Activated T-helper 2 cell treated with anti-CD3 and anti-CD28 coated beads, Interferon-gamma antibody, Interleukin-2, Interleukin-4, amounts not matched to agents 10 μg/mL and 5 μg/mL and 100 μg/mL, durations not matched to agents 14 hours and 24 hours and 36 hours (primary cell): ENCODE measurements at places on chromosomes 12 and 14. TPM values are rescaled to one million over a fixed set of nuclear protein-coding genes. Genes with fewer than 3 reads are reported as not detected.

GRCh38 chr12:52581481-52581880 lies 7.8 kb upstream of the KRT74 start:
- no peak overlapping the region for H3K4me3 ChIP-seq
- H3K27me3 ChIP-seq = peaks cover 14% of the 10 kb centered on the region
- no peak for DNase-seq
- H3K36me3 ChIP-seq = no peaks in the 10 kb centered on the region

DNA sequence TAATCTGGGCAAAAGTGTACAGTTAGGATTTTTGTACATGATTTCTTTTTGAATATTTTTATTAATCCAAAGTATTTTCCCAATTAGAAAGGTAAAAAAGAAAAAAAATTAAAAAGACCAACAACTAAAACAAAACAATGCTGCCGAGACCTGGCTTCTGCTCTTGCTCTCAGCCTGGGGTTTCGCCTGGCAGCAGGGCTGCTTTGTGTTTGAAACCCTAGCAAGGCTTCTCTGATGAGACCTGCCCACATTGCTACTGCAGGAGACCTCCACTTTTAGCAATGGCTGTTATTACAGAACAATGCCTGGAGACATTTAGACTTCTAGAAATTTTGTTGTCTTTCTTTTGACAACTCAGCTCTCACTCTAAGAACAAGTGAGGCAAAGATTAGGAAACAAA lies 1153.0 kb upstream of the TMEM132C start:
- H3K4me1 ChIP-seq = no peaks in the 10 kb centered on the region
- DNase-seq = no peak
- H3K4me3 ChIP-seq = no peak overlapping the region
- H3K36me3 ChIP-seq = no peaks in the 10 kb centered on the region
- H3K27ac ChIP-seq = no peak overlapping the region
- H3K27me3 ChIP-seq = no peaks in the 10 kb centered on the region

GRCh38 chr14:85537526-85537925 lies 7.6 kb downstream of the FLRT2 start:
- H3K27me3 ChIP-seq = peaks cover 28% of the 10 kb centered on the region
- DNase-seq = no peak
- no peak overlapping the region for H3K27ac ChIP-seq
- H3K36me3 ChIP-seq = no peaks in the 10 kb centered on the region
- H3K4me1 ChIP-seq = no peaks in the 10 kb centered on the region
- H3K4me3 ChIP-seq = no peak overlapping the region

- H3K4me3 ChIP-seq = no peak overlapping the region
- no peaks in the 10 kb centered on the region for H3K27me3 ChIP-seq
- peaks cover 4% of the 10 kb centered on the region for H3K36me3 ChIP-seq
- no peak for DNase-seq
Measured at GRCh38 chr12:39427360-39427808, 15.5 kb downstream of the KIF21A start.

The RFLNA gene
- not detected in 2 replicates for total RNA-seq

DNA sequence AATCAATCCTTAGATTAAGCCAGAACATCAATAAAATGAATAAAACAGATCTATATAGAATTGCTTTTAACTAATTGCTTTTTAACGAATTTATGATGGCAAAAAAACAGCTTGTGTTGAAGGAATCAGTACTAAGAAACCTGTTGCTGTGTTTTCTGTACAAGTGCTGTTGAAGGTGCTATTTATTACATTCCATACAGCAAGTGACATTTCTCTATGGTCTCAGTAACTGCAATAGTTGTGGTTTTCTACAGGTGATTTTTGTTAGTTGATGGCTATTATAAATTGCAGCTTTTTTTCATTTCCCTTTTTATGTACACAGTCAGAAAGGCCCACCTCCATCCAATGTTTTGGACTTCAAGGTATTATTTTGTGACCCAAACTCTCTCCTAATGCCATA lies 56.6 kb downstream of the SLC2A13 start:
- no peaks in the 10 kb centered on the region for H3K27me3 ChIP-seq
- H3K4me1 ChIP-seq = no peaks in the 10 kb centered on the region
- H3K36me3 ChIP-seq = no peaks in the 10 kb centered on the region
- no peak overlapping the region for H3K4me3 ChIP-seq
- H3K27ac ChIP-seq = no peak overlapping the region

DNA sequence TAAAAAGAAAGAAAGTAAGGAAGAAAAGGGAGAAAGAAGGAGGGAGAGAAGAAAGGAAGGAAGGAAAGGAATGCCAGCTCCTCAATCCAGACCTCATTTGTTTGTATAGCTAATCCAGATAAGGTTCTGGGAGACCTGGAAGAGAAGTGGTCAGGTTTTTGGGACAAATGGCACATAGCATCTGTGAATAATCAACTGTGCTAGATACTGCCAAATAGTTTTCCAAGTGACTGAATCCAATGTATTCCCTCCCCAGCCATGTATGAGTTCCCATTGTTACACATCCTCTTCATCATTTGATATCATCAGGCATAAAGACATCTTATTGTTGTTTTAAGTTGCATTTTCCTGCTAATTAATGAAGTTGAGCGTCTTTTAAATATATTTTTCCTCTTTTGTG lies 18.6 kb upstream of the PTGR2 start:
- H3K27me3 ChIP-seq = no peaks in the 10 kb centered on the region
- peaks cover 20% of the 10 kb centered on the region for H3K4me1 ChIP-seq
- no peak for DNase-seq
- no peaks in the 10 kb centered on the region for H3K36me3 ChIP-seq
- H3K27ac ChIP-seq = no peak overlapping the region
- H3K4me3 ChIP-seq = no peak overlapping the region

- no peak for DNase-seq
- H3K4me1 ChIP-seq = no peaks in the 10 kb centered on the region
- no peaks in the 10 kb centered on the region for H3K27me3 ChIP-seq
- no peak overlapping the region for H3K27ac ChIP-seq
- H3K4me3 ChIP-seq = no peak overlapping the region
- H3K36me3 ChIP-seq = no peaks in the 10 kb centered on the region
Measured at GRCh38 chr12:99389751-99390150, 257.8 kb upstream of the GARIN6 start.

GRCh38 chr12:45184147-45184963 lies 31.5 kb upstream of the ANO6 start:
- H3K36me3 ChIP-seq = no peaks in the 10 kb centered on the region
- no peak for DNase-seq
- H3K27ac ChIP-seq = no peak overlapping the region
- H3K27me3 ChIP-seq = no peaks in the 10 kb centered on the region
- H3K4me1 ChIP-seq = peaks cover 3% of the 10 kb centered on the region

The GYS2 gene
- total RNA-seq = 0.07 and 0.14 TPM in 2 replicates

The MMP17 gene
- 0.25 and 0.62 TPM in 2 replicates for total RNA-seq

GRCh38 chr12:14923944-14924343 lies 14.4 kb downstream of the ERP27 start:
- no peak overlapping the region for H3K27ac ChIP-seq
- H3K4me3 ChIP-seq = no peak overlapping the region
- H3K4me1 ChIP-seq = peaks cover 19% of the 10 kb centered on the region
- H3K27me3 ChIP-seq = no peaks in the 10 kb centered on the region
- no peak for DNase-seq

DNA sequence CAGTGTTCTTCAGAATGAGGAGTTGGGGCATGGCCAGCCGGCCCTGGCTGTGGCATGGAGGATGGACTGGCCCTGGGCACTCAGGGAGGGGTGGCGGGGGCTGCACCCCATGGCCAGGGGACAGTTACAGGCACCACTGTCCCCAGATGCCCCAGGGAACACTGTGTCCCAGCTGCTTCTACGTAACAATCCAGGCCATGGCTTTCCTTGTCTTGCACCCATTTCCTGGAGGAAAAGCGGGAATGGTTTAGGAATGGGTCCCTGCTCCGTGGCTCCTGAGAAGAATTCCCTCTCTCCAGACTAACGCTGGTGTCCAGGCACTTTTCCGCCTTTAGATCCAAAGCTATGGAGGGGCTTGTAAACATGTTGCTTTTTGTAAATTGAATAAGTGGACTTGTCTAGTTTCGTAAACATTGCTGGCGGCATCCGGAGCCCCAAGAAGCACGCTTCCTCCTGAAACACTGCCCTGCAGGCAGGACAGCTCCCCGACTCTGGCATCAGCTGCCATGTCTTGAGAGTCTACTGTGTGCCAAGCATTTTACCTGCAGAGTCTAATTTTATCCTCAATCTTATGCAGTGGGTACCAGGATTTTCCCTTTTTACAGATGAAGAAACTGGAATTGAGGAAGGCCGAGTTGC lies 238.3 kb downstream of the SLC41A2 start:
- DNase-seq = no peak
- H3K4me1 ChIP-seq = peaks cover 41% of the 10 kb centered on the region
- peak overlapping the region; percentile 76 for H3K4me3 ChIP-seq
- H3K36me3 ChIP-seq = peaks cover 12% of the 10 kb centered on the region

GRCh38 chr12:113519464-113520307 lies 48.0 kb upstream of the LHX5 start:
- DNase-seq = no peak
- no peaks in the 10 kb centered on the region for H3K36me3 ChIP-seq
- H3K4me1 ChIP-seq = no peaks in the 10 kb centered on the region
- no peak overlapping the region for H3K4me3 ChIP-seq
- peaks cover 48% of the 10 kb centered on the region for H3K27me3 ChIP-seq
- H3K27ac ChIP-seq = no peak overlapping the region

GRCh38 chr12:118704527-118705241 lies 276.7 kb upstream of the SRRM4 start:
- H3K36me3 ChIP-seq = no peaks in the 10 kb centered on the region
- H3K4me3 ChIP-seq = no peak overlapping the region
- no peaks in the 10 kb centered on the region for H3K27me3 ChIP-seq

DNA sequence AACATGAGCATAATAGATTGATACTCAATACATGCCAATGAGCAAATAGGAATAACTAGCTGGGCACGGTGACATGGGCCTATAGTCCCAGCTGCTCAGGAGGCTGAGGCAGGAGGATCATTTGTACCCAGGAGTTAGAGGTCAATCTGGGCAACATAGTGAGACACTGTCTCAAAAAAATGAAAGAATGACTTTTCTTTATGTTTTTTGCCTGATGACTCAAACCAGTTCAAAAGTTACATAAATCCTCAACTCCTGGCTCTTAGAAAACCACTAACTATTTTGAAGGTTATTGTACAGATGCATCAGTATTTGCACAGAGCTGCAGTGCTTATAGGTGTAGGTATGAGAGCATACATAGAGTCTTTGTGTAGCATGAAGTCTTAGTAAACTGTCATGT lies 219.2 kb upstream of the RGS6 start:
- H3K36me3 ChIP-seq = peaks cover 81% of the 10 kb centered on the region
- H3K4me3 ChIP-seq = no peak overlapping the region
- H3K27ac ChIP-seq = no peak overlapping the region
- no peak for DNase-seq

DNA sequence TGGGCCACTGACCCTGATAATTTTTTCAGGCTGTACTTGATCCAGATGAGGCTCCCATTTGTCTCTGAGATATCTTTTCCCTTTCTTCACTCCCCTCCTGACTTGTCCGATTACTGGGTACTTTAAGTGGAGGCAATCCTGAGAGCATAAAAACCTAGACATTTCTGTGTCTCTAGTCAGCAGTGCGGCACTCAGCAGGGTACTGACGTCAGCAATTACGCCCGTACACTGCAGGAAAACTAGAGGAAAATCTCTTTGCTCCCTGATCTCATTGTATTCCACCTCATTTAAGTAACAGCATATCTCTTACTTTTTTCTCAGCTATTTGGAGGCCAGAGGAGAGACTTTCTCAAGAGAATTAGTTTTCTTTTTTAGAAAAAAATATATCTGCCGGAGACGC lies 315.5 kb upstream of the OR4E1 start:
- H3K27me3 ChIP-seq = peaks cover 2% of the 10 kb centered on the region
- peaks cover 29% of the 10 kb centered on the region for H3K4me1 ChIP-seq
- H3K27ac ChIP-seq = peak overlapping the region; percentile 81
- DNase-seq = no peak
- H3K4me3 ChIP-seq = peak overlapping the region; percentile 66

- H3K4me1 ChIP-seq = no peaks in the 10 kb centered on the region
- DNase-seq = no peak
- no peak overlapping the region for H3K4me3 ChIP-seq
- H3K36me3 ChIP-seq = peaks cover 85% of the 10 kb centered on the region
- no peaks in the 10 kb centered on the region for H3K27me3 ChIP-seq
- H3K27ac ChIP-seq = no peak overlapping the region
Measured at GRCh38 chr14:102863381-102863780, 59.1 kb upstream of the AMN start.

The TSPAN9 gene
- 0.18 and 0.48 TPM in 2 replicates for total RNA-seq

The RNF31 gene
- total RNA-seq = 80.4 and 92.0 TPM in 2 replicates

The RND1 gene
- total RNA-seq = 3.5 and 4.7 TPM in 2 replicates

GRCh38 chr14:80260645-80261044 lies 49.3 kb upstream of the DIO2 start:
- no peak overlapping the region for H3K4me3 ChIP-seq
- DNase-seq = no peak
- H3K27me3 ChIP-seq = no peaks in the 10 kb centered on the region

The NFE2 gene
- not detected in 2 replicates for total RNA-seq

- H3K4me3 ChIP-seq = no peak overlapping the region
- peaks cover 28% of the 10 kb centered on the region for H3K4me1 ChIP-seq
- no peak overlapping the region for H3K27ac ChIP-seq
- peaks cover 29% of the 10 kb centered on the region for H3K27me3 ChIP-seq
- DNase-seq = no peak
Measured at GRCh38 chr12:52791271-52792184, 4.4 kb downstream of the KRT3 start.
